CD4-positive, alpha-beta T cell treated with Interleukin-12 subunit alpha and Interleukin-12 subunit beta, for 1 hour (primary cell): ENCODE measurements at places on chromosomes 3 and 15.

GRCh38 chr15:45148076-45149059 is 18.6 kb downstream of the DUOX1 start:
- no peak for DNase-seq

DNA sequence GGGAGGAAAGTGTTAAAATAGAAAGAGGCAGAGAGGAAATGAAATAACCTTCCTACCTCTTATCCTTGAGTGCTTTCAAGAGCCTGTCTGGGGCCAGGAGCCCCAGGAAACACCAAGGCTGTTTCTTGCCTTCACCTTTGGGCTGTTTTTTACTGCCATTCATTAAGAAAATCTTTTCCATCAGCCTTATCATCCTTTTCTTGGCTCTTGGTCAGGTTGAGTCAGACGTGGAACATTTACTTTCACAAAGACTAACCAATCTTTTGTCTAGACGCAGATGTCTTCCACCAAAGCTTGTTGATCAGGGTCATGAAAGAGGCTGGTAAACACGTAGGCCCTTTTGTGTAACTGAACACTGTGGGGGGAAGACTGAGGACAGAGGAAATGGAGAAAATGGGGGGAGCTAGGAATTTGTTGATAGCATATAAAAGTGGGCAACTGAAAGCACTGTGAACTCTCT is 151.0 kb upstream of the THBS1 start:
- no peak for DNase-seq

DNA sequence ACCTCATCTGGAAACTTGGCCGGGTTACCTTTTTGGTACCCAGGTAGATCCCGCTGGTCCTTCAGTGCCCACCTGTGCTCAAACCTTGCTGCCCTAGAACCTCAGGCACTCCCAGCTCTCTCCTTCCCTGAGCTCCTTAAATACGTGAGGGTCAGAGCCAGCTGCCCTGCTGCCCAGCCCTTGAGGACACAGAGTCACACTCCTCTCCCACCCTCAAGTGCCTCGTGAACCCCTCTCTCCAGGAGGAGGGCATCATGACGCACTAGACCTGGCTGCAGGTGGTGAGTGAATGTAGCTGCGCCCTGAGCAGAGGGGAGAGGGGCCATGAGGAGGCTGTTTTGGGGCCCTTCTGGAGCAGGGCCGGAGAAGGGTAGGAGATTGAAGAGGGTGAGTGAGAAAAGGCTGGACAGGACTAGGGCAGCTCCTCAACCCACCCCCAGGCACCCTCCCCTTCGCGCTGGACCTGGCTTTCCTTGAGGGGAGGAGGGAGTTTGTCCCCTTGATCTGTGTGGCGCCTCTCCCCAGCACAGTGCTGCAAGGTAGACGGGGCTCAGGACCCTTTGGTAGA is 941 bp downstream of the SLC12A8 start:
- no peak for DNase-seq

DNA sequence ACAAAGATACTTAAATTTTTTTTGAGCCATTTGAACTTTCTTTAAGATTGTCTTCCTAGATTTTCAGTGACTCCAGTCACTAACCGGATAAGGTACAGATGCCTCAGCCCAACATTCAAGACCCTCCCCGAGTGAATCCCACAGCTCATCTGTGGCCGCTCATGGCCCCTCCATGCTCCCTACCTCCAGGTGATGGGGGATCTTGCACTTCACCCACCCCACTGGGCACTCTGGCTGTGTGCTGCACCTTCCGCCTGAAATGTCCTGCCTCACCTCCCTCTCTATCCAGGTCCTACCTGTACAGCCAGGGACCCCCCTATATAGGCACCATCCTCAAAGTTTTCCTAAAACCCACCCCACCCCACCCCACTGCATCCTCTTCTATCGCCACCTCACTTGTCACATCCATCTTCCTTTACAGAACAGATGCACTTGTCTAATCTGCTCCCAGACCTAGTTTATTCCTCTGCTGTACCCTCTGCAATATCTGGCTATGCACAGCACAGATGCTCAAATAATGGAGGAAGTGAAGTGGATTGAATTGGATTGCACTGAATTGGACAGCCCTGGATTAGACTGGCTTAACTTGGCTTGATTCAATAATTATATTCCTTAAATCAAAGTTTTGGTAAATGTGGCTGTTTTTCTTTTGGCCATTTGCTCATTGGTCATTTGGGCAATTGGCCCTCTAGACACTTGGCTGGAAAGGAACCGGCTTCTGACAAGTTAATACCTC is 24.5 kb downstream of the NTRK3 start:
- no peak for DNase-seq

GRCh38 chr15:74664028-74664616 is 31.7 kb downstream of the EDC3 start:
- no peak for DNase-seq

- no peak for DNase-seq
These were observed 40.6 kb downstream of the GOLGA8S start for GRCh38 chr15:23395030-23395692.

DNA sequence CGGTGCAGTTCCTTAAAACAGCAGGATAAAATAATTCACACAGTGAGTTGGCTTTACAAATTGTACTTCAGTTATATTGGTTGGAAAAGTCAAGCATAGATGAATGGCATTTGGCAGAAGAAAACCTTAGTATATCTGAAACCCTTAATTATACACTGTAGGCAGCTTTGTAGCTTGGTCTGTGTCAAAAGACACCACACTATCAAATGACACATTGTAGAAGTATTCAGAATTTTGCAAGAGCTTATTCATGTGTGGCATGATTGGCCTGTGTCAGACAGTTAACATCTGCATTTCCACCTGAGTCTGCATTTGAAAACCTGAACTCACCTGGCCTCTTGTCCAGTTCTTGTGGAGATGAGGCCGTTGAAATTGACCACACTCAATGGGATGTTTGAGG is 13.8 kb downstream of the TMEM266 start:
- DNase-seq, result no peak

DNA sequence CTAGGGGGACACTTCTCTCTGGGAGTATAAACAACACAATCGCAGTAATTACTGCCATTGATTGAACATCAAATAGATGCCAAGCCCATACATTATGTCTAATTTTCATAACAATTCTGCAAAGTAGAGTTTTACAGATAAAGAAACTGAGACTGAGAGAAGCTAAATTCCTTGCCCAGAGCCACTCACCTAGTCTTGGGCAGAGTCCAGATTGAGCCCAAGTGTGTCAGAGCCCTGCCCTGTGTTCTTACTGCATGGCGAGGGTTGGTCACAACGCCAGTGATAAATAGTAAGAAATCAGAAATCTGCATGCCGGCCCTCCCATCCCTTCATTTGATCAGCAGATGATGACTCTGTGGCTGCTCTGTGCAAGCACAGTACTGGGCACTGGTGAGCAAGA is 106.3 kb downstream of the C3orf70 start:
- DNase-seq, result no peak

- DNase-seq, result no peak
These were observed 2.7 kb upstream of the GALNT15 start for GRCh38 chr3:16171825-16172224.

- no peak for DNase-seq
These were observed 46.1 kb downstream of the FBLN2 start for GRCh38 chr3:13594991-13595421.

DNA sequence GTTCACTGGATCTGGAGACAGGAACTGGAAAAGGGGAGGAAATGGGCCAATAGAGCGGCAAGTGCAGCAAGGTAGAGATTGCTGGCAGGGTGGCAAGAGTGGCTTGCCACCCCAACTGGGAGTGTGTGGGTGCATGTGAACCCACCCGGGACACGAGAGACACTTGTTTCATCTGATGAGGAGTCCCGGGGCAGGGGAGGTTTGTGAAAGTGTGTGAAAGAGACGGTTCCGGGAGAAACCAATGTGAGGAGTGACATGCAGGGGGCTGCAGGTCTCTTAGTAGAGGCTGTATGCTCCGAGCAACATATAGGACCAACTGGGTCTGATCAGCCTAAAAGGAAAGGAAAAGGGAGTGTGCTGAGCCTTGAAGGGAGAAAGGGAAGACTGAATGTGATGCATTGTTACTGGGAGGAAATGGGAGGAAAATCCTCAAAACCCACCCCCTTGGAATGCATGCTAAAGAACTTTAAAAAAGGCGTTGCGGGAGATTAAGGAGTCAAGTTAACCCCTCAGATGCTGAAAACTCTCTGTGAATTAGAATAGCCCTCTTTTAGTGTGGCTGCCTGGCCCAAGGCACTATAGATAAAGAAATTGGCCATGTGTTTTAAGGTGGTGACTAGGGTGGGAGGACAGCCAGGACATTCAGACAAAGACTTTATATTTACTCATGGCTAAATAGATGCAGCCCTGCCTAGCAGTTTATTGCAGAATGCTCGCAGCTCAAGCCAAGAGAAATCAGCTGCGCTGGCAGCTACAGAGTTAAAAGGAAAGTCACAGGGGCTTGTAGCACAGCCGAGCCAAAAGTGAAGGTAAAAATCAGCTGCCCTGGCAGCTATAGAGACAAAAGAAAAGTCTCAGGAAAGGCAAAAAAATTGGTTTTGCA is 9.1 kb upstream of the SLC9C1 start:
- DNase-seq, result no peak

DNA sequence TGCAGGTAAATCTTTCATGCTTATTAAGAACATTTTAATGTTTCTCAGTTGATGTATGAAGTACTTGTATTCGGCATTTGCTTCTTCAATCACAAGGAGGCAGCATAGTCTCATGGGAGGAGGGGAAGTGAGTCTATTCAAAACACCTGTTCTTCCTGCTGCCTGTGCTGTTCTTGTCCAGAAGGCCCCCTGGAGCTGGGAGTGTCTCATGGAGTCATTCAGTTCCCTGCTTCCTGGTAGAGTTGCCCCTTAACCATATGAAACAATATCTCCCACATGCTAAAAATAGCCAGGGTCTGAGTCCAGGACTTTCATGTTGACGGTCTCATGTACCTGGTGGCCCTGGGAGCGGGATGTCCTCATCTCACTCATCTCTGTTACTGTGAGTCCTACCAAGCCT is 15.5 kb upstream of the PPP1R2 start:
- DNase-seq, result peak; percentile 70

DNA sequence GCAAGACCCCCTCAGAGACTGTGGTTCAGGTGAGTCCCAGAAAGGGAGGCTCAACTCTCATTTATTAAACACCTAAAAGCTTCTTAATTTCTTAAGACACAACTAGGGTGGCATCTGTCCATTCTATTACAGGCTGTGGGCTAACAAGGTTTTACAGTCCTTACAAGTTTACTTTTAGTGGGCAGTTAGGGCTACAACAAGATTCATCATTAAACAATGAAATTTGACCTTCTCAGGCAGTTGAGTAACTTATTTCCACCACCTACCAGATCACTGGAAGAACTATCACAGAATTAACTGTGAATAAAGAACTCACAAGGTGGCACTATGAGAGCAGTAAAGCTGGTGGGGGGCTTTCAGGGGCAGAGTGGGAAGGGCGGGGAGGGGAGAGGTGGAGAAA is 132.6 kb downstream of the PLD1 start:
- DNase-seq, result no peak

DNA sequence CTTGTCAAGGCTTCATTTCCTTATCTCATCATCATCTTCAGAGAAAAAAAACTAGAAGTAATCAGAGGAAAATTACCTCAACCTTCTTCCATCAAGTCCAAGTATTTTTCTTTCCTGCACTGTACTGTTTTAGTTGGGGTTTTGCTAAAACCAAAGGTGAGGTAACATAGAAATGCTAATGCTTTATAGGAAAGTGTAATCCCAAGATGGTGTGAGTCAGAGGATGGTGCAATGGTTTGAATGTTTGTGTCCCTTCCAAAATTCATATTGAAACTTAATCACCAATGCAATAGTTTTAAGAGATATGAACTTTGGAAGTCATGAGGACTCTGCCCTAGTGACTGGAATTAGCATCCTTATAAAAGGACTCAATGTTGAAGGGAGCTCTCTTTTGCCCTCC is 79.5 kb downstream of the KBTBD8 start:
- no peak for DNase-seq

DNA sequence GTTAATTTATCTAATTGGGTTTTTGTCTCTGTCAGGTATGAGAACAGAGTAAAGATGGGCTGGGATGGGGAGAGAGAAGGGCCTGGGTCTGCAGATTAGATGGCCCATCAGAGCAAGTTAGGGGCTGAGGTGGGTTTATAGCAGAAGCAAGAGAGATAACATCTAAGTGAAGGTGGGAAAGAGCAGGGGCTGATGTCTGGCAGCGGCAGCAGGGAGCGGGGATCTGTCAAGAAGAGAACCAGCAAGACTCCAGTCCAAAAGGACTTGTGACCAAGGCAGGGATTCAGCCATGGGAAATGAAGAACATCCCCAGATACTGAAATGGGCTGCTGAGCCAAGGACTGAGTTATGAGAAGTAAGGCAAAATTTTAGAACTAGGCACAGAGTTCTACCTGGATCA is 320.6 kb upstream of the TBL1XR1 start:
- no peak for DNase-seq

GRCh38 chr15:39140060-39140604 is 440.7 kb upstream of the THBS1 start:
- no peak for DNase-seq

DNA sequence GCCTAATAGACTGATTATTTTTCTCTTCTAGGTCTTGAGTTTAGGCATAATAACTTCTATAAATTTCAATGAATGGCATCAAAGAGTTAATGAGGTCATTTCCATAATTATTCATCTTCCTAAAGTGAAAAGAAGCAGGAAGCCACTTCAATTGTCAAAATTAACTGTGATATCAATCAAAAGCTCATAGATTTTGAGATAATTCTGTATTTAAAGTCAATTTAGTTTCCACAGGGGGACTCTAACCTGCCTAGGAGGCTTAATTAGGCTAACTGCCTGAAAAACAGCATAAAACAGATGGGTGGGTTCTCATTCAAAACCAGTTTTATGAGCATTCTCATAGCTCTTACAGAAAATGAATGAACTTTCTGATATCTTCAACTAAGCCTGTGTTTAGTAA is 177.8 kb downstream of the OTOL1 start:
- no peak for DNase-seq
